ENCODE measurements at places on chromosomes 5 and 9. TPM values are rescaled to one million over a fixed set of nuclear protein-coding genes. Genes with fewer than 3 reads are reported as not detected.

GRCh38 chr9:107208121-107208520 lies 75.0 kb upstream of the RAD23B start:
- DNase-seq: no peak

GRCh38 chr5:60493372-60493771 lies 206.6 kb downstream of the DEPDC1B start:
- DNase-seq: no peak

DNA sequence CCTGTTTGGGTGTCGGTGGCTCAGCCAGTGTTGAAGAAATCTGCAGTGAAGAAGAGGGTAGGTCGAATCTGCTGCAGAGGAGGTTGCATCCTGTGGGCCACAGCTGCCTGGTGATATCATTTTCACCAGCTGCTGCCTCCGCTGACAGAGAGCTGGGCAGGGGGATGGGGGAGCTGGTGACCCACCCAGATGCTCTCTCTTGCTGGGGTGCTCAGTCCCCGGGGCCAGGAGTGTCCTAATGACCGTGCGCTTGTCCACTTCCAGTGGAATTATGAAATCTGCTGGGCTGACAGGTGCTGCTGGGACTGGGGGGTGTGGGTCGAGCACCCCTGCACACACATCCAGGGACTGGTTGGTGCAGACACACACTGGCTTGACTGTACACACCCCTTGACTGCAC lies 83.2 kb upstream of the IRX4 start:
- DNase-seq: no peak

DNA sequence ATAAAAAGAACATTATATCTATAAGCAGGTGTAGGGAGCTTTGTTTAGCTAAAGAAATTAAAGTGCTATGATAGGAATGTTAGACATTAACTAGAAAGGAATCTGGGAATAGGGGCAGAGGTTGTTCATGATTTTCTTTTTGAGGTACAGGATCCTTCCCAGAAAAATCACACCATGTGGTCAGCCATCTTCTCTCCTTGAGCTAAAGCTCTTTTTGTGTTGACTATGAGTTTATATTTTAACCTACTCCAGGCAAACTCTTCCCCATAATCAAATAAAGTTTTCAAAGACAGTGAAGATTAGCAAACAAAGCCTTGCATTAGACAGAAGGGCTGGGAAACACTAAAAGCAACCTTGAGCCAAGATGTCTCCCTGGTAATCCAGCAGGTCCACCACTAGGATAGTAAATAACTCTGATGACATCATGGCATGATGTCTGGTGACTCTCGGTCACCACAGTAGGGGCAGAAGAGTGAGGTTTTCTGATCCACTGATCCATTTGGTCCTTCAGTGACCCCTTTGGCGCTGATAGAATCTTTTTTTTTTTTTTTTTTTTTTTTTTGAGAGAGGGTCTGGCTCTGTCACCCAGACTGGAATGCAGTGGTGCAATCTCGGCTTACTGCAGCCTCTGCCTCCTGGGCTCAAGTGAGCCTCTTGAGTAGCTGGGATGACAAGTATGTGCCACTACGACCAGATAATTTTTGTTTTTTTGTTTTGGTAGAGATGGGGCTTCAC lies 30.6 kb upstream of the IL6ST start:
- no peak for DNase-seq

Gene SH3GL2
- total RNA-seq: 0.09 TPM

Gene RASEF
- total RNA-seq: 5.2 TPM

Gene PAEP
- not detected for total RNA-seq

Measured in right lobe of liver (tissue), 6 donors.